ENCODE measurements at places on chromosomes 7 and 10.

DNA sequence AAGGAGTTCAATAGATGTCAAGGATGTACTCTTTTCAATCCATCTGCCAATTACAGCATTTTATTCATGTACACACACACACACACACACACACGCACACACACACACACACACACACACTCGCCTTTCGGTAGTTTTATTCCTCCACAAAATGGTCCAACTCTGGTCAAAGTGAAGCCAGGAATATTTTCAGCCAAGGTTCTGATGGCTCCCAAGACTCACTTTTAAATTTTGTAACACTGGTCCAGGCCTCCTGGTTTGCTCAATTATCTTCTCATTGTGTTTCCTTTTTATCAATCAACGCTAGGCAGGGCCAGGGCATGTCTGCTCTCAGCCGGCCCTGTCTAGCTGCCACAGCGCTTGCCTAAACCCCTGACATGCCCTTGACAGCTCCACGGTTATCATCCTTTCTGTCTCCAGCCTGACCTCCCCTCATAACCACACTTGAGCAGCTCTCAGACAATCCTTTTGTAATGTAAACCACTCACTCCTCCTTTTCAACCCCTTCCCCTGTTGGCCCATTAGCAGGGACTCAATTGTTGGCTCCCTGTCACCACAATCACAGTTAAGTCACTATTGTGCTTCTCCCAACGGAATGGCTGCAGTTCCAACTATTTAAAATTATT lies 115.1 kb downstream of the ICA1 start:
- DNase-seq, result no peak

GRCh38 chr7:54719974-54720373 lies 39.0 kb downstream of the SEC61G start:
- no peak for DNase-seq

DNA sequence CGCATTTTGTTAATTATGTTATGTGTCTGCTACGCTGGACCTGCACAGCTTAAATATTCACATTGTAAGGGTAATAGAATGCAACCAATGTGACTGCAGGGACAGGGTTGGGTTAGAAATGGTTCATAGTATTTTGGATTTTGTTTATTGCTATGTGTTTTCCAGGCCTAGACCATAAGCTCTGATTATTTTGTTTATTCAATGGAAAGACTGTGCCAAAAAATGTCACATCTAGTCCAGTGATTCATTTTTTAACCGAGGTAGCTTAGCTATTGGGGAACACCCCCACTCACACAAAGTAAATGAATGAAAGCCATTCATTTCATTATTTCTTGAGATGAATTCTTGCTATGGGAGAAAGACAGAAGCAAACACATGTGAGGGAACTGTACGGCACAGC lies 516.5 kb upstream of the ANKRD30A start:
- no peak for DNase-seq

DNA sequence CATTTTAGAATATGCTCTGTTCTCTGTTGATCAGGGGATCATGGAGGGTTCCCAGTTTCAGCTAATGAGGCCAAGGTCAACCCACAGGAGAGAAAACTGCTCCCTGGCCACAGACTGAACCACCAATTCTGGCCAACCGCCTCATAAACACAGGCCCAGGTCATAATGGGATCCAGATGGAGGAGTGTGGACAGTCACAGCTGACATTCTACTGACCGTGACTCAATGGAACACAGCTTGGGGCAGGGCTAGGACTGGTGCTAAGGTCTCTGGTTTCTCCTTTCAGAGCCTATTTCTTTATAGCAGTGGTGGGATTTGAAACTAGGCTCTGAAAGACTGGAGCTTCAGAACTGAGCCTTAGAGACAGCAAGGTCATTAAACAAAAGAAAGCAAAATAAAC lies 68.3 kb downstream of the HIPK2 start:
- no peak for DNase-seq

GRCh38 chr10:114343623-114344505 lies 60.4 kb downstream of the AFAP1L2 start:
- no peak for DNase-seq

- no peak for DNase-seq
These were observed 176.1 kb upstream of the KLF6 start for GRCh38 chr10:3961082-3961481.

DNA sequence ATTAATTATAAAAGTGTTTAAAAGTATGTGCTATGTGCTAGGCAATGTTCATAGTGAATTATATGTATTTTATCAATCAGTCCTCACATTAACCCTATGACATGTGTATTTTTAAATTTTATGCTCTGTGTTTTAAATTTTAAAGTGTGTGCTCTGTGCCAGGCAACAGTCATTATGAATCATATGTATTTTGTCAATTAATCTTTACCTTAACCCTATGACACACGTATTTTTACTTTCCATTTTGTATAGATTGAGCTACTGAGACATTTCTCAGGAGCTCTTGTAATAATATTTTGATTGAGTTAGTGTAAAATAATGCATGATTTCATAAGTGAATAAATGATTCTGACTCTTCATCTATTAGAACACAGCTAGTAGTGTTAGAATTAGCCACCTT lies 117.8 kb downstream of the THSD7A start:
- no peak for DNase-seq

GRCh38 chr10:359762-360161 lies 224.5 kb downstream of the ZMYND11 start:
- DNase-seq, result no peak

- no peak for DNase-seq
These were observed 10.6 kb downstream of the GPR146 start for GRCh38 chr7:1054861-1055450.

GRCh38 chr7:137080516-137081203 lies 212.2 kb downstream of the CHRM2 start:
- DNase-seq, result no peak

- no peak for DNase-seq
These were observed 62.2 kb upstream of the EXOC4 start for GRCh38 chr7:133190650-133191049.

- no peak for DNase-seq
These were observed 5.4 kb upstream of the SUV39H2 start for GRCh38 chr10:14873090-14873760.

- no peak for DNase-seq
These were observed 16.3 kb downstream of the GNG11 start for GRCh38 chr7:93937818-93938217.

GRCh38 chr7:37467002-37467401 lies 18.3 kb upstream of the ELMO1 start:
- no peak for DNase-seq

GRCh38 chr7:55247428-55247827 lies 117.7 kb upstream of the LANCL2 start:
- DNase-seq, result no peak

- DNase-seq, result no peak
These were observed 36.0 kb upstream of the AKR1E2 start for GRCh38 chr10:4790045-4790444.

DNA sequence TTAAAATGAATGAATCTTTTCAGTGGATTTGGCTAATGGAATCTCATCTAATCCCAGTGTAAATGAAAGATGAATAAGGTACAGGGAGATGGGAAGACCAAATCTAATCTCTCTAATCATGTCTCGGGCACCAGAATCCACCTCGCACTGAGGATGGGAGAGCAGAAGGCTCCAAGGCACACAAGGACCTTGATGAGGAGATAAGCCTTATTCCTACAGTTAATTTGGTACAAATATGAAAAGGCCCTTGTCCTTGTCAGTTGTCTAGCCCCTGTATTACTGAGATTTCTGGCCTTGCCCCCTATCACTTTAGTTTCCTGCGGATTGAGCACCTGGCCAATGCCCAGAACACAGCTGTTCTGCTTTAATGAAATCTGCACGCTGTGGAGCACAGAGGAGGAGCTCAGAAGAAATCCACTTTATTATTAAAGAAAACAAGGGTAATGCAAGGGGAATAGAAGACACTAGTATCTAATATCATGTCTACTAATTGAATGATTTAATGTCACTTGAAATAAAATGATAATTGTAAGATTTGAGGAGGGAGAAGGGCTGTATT lies 321.4 kb upstream of the HGF start:
- no peak for DNase-seq

GRCh38 chr7:43698460-43699255 lies 30.7 kb downstream of the COA1 start:
- DNase-seq, result no peak

DNA sequence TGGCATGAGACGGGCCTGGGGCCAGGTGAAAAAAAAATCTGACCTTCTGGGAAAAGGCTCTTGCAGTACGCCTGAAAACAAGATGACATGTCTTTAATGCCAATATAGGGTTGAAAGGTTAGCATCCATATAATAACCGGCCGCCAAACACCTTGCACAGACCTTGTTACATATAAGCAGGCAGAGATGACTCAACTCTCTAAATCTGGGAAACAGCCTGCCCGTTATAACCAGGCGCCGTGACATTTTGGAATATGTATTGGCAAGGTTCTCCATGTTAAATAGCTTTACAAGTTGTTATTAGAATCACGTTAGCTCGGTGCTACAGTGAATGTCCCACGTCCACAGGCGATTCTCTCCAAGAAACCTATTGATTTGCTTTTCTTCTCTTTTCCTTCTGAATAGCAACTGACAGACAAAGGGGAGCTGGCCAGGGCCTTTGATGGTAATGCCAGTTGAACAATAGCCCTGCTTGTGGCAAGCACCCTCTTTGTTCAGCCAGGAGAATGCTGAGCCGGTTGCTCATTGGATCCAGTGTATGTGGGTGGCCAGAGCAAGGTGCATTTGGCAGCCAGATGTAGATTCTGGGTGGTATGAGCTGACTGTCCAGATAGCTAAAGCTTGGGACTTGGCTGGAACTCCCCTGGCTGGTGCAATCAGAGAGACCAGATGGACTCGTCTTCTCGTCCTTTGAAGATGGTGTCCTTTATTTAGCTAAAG lies 80.1 kb upstream of the AUTS2 start:
- no peak for DNase-seq

GRCh38 chr7:22723181-22723601 lies 3.8 kb upstream of the IL6 start:
- no peak for DNase-seq

DNA sequence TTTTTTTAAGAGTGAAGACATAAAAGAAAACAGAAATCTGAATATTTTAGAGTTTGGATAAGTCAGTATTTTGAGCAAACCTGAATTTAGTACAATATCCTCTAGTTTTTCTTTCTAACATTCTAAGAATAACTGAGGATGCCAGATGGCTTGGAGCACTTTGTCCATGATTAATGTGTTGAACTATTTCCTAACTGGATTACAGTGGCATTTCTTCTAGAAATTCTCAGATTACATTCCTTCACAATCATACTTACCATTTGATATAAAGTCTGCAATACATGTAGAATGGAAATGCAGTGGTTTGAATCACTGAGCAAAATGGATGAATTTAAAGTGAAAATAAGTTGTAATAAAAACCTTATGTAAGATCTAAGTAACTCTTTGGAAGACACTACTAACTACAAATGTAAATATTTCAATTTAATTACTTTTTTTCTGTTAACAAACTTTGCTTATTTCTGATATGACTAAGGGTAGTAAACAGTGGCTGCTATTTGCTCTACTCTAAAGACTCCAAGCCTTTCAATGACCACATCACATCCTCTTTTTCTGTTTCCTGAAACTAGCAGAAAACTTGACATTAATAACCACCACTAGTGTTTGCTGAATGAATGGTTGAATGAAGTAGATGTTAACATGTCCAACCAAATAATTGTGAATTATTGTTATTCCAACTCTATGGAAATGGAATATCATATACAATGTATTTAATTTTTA lies 102.8 kb downstream of the PRKG1 start:
- no peak for DNase-seq

GRCh38 chr7:23700046-23700445 lies 10.0 kb upstream of the STK31 start:
- DNase-seq, result no peak

DNA sequence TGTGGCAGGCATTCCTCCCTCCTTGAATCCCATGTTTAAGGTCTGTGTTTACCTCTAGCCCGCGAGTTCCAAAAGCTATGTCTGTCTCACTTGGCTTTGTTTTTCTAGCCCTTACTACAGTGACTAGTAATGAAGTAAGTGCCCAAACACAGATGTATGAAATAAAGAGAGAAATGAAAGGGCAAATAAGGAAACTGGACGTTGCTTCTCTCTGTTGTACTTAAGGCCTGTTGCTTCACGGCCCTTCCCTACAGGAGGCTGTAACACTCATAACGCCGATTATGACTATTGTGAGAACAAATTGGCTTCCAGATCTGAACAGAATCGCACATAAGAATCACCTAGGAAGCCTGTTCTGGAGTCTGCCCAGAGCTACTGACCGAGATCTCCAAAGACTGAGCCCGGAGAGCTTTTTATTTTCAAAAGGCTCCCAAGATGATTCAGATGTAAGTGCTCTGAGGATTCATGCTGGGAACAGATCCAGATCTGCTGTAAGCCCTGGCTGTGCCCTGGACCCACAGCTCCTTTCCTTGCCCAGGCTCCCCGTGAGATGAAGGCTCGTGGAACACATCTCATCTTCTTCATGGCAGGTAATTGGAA lies 432.6 kb downstream of the SDK1 start:
- no peak for DNase-seq

- DNase-seq, result no peak
These were observed 24.6 kb downstream of the C7orf33 start for GRCh38 chr7:148615085-148615730.

DNA sequence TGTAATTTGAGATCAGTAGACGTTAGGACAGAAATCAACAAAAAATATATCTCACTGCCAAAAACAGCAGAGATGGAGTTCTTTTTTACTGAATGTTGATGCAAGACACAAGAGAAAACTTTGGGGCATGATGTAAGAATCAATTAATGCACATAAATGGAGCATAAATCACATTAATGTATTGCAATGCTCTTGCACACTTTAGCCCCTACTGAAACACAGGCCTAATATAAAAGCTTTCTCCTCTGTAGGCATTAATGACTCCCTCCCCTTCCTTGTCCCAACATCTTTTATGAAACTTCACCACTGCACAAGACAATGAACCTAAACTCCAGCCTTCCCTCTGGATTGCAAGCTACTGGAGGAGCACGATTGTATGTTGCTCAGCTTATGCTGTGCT lies 58.8 kb downstream of the CACNA2D1 start:
- no peak for DNase-seq

GRCh38 chr10:31759124-31759798 lies 169.4 kb downstream of the ARHGAP12 start:
- peak; percentile 69 for DNase-seq

GRCh38 chr10:36880898-36881297 lies 244.5 kb upstream of the ANKRD30A start:
- no peak for DNase-seq
